ENCODE measurements at places on chromosomes 11 and 22.

GRCh38 chr11:10893714-10894151, 35.9 kb upstream of the ZBED5 start:
- no peak for DNase-seq

DNA sequence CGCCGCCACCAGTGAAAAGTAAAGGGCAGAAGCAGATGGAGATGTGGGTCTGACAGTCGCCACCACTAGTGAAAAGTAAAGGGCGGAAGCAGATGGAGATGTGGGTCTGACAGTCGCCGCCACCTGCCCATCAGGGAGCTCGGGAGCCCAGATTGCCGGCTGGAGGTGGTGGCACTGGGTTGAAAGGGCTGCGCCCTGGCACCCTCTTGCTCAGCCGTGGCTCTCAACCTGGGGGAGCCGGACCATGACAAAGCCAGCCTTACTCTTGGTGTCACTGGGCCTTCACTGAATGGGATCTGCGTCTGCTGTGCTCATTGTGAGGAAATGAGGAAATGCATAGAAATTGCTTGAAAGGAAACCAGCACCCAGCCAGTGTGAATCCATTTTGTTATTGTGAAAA, 36.3 kb downstream of the AP2A2 start:
- DNase-seq, result no peak

- DNase-seq, result no peak
These were observed 170.3 kb downstream of the KIRREL3 start for GRCh38 chr11:126830216-126830806.

GRCh38 chr11:101255036-101255435, 125.4 kb upstream of the PGR start:
- no peak for DNase-seq

- no peak for DNase-seq
These were observed 198.5 kb downstream of the MSANTD4 start for GRCh38 chr11:105823495-105824033.

DNA sequence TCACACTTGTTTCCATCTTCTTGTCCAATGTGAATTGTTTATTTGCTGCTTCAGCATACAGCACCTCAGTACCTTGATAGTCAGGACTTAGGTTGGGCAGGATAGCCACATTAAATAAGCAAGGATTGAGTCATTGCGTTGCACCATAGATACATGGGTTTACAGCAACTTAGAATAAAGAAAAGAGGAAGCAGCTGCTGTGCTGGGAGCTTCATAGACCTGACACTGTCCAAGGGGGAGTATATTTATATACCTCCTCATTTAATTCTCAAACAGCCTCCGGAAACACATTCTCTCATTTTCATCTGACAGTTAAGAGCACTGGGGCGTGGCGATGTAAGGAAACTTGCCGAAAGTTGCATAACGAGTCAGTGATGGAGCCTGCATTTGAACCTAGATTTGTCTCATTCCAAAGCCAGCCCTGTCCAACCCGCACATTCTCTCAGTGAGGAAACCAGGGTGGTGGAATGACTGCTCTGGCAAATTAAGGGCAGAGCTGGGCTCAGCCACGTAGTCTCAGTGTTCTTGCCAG, 42.2 kb downstream of the UBASH3B start:
- no peak for DNase-seq

DNA sequence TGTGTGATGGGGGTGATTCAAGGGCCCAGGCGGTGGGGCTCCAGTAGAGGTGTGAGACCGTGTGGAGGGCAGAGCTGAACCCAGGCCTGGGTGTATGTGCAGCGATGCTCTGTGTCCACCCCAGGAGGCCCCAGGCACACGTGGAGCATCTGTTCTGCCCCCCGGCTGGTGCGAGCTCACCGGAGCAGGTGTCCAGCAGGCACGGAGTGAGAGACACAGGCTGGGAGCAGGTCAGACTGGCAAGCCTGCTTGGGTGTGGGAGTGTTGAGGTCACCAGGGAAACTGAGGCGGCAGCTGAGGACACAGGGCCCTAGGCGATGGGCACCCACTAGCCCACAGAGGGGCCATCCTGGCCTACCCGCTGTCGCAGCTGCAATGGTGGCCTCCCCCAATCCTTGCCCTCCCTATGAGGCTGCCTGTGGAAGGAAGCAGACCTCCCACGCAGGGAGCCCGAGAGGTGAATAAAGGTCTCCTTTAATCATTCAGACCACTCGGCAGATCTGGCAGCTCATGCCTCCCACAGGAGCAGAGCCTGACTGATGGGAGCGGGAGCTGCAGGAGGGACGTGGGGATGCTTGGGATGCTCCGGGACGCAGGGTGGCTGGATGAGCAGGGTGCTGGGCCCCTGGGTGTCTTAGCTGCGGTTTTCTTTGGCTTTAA, 1165.1 kb downstream of the BRD1 start:
- DNase-seq, result no peak

- DNase-seq, result no peak
These were observed 436.9 kb downstream of the GUCY1A2 start for GRCh38 chr11:106581399-106581798.

DNA sequence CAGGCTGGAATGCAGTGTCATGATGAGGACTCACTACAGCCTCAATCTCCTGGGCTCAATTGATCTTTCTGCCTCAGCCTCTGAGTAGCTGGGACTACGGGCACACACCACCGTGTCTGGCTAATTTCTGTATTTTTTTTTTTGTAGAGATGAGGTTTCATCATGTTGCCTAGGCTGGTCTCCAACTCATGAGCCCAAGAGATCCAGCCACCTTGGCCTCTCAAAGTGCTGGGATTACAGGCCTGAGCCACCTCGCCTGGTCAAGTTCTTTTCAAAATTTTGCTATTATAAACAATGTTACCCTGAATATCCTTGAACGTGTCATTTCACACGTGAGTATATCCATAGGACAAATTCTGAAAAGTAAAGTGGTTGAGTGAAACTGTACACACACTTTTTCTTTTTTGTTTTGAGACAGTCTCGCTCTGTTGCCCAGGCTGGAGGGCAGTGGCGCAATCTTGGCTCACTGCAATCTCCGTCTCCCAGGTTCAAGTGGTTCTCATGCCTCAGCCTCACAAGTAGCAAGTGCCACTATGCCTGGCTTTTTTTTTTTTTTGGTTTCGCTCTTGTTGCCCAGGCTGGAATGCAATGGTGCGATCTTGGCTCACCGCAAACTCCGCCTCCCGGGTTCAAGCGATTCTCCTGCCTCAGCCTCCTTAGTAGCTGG, 21.6 kb upstream of the EP300 start:
- no peak for DNase-seq

DNA sequence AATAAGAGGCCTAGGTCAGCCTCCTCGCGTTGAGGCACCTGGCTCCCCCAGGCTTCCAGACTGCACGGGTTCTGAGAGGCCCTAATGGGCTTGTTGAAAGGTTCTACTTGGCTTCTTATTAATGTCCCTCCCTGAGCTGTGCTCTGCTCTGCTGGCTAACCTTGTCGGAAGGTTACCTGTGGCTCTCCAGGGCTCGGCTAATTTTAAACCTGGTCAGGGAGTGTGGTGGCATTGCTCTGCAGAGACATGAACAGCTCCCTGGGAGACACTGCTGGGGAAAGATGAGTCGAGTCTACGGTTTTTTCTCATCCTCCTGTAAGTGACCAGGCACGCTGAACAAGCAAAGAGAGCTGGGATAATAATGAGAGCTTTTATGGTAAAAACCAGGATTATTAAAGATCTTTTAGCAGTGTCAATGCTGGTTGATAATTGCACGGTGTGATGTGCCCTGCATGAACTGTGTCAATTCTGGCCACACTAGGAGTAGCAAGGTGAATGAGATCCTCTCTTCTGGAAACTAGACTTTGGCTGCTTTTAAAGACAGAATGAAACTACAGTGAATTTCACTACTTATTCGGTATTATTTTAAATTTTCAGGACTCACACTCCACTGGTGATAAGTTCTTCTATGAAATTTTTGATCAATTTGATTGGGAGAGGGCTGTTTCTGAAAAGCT, 70.7 kb downstream of the TEAD1 start:
- no peak for DNase-seq

GRCh38 chr11:62427630-62428233, 8.9 kb downstream of the SCGB1A1 start:
- no peak for DNase-seq

DNA sequence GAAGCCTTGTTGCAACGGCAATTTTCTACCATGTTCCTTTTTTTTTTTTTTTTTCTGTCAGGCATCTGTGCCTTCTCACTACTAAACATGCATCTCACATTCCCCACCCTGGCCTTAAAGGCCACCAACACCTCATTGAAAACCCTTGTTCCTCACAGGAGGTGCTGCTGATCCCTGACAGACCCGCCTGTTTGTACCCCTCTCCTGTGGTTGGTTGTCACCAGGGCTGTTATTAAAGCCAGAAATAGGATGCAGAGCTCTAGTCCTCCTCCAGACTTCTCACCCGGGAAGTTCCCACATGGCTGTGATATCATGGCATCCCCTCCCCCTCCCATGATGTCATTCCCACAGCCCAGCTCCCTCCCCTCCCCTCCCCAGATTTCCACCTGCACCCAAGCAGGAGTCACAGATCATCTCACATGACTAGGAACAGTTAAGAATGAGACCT, 302.8 kb upstream of the NCAM1 start:
- DNase-seq, result no peak

GRCh38 chr11:73521621-73522020, 76.3 kb downstream of the FAM168A start:
- no peak for DNase-seq

DNA sequence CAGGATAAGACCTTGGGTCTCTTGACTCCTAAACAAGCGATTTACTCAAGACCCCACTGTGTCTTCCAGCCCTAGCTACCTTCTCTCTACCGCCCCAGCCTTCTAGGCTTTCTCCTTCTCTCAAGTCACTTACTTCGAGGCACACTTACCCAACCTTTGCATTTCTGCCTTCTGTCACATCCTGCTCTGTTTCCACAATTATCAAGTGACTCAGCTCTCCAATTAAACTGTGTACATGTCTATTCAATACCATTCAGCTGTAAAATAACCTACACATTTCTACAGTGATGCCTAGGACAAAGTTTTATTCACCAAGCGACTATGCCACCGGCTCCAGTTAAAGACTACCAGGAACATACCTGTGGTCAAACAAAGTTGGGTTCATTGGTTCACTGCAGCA, 69.0 kb downstream of the LARGE1 start:
- DNase-seq, result no peak

DNA sequence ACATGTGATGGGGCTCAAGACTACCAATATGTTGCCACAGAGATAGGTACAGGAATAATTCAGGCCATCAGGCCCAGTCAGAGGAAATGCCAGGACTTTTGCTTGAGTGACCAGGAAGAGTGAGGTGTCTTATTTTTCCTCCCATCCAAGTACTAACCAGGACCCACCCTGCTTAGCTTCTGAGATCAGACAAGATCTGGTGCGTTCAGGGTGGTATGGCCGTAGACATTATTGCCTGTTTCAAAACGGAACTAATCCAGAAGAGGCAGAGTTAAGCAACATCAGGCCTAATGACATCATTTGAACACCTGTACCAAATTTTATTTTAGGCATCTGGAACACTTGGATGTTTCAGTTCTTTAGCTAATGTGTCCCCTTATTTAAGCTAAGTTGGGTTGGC, 205.5 kb upstream of the POU2AF2 start:
- DNase-seq, result no peak

- no peak for DNase-seq
These were observed 56.6 kb downstream of the LMO2 start for GRCh38 chr11:33835143-33835878.

- no peak for DNase-seq
These were observed 108.6 kb downstream of the KCNQ1OT1 start for GRCh38 chr11:2590965-2591754.

- DNase-seq, result no peak
These were observed 12.4 kb downstream of the PLEKHA7 start for GRCh38 chr11:17001806-17002205.

- DNase-seq, result no peak
These were observed 6.4 kb downstream of the POLDIP3 start for GRCh38 chr22:42608136-42608822.

DNA sequence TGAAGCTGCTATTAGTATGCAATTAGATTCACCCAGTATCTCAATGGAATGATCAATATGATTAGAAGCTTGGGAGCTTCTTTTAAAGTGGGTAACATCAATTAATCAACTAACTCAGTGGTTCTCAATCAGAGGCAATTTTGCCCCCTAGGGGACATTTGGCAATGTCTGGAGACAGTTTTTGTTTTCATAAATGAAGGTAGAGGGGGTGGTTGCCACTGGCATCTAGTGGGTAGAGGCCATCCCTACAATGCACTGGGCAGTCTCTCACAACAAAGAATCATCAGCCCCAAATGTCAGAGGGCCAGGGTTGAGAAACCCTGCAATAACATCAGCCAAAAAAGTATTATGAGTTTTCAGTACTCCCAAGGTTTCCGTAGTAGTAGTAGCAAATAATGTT, 5.9 kb upstream of the AMOTL1 start:
- no peak for DNase-seq

DNA sequence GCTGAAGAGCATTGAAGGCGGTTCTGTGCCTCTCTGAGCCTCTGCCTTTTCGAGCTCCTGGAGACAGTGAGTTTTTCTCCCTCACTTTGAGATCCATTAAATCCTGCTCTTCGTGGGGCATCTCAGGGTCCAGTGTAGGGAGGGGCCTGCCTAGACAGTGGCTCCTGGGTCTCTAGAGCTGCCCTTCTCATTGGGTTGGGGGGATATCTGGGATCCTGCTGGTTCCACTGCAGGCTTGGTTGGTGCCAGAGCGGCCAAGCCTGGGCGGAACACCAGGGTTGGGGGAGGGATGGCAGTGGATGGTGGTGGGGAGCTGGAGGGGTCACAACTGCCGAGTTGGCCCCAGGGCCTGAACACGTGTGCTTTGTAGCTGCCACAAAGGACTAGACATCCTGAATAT, 52.2 kb upstream of the CARS1 start:
- DNase-seq, result no peak

DNA sequence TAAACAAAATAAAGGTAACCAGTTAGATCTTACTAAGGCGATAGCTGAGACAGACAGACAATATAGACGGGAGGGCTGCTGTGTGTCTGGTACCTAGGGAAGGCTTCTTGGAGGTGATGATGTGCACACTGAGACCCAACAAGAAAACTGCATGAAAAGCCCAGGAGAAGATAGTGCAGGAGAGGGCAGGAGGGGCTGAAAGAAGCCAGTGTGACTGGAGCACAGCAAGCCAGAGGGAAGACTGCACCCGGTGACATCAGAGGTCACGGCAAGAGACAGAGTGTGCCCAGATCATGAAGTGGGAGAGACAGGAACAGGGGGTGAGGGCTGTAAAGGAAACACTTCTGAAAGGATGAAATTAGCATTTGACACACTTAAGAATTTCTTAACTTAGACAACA, 266.3 kb downstream of the BRD1 start:
- DNase-seq, result no peak

DNA sequence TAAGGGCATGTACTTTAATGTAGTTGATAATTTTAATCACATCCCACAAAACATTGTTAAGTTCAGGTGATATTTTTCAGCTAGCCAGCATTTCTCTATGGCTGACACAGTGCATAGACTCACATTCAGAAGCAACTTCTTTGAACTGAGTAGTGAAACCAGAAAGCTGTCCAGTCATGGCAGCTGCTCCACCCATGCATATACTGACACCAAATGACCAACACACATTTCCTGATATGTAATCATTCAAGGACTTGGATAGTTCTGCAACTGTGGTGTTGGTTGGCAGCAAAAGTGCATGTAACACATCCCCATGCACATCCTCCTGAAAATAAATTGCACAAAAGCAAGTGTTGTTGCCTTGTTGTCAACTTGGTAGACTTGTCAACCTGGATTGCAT, 39.7 kb downstream of the CALCA start:
- DNase-seq, result no peak

GRCh38 chr22:38131399-38131798, 20.9 kb upstream of the BAIAP2L2 start:
- no peak for DNase-seq
